ENCODE measurements at places on chromosomes 5 and 9. TPM values are rescaled to one million over a fixed set of nuclear protein-coding genes. Genes with fewer than 3 reads are reported as not detected.

GRCh38 chr9:19480345-19480744 is 71.5 kb downstream of the ACER2 start:
- peaks cover 2% of the 10 kb centered on the region for H3K4me1 ChIP-seq
- H3K4me3 ChIP-seq = no peak overlapping the region
- no peak overlapping the region for H3K27ac ChIP-seq
- no peaks in the 10 kb centered on the region for H3K36me3 ChIP-seq
- peaks cover 3% of the 10 kb centered on the region for H3K27me3 ChIP-seq

DNA sequence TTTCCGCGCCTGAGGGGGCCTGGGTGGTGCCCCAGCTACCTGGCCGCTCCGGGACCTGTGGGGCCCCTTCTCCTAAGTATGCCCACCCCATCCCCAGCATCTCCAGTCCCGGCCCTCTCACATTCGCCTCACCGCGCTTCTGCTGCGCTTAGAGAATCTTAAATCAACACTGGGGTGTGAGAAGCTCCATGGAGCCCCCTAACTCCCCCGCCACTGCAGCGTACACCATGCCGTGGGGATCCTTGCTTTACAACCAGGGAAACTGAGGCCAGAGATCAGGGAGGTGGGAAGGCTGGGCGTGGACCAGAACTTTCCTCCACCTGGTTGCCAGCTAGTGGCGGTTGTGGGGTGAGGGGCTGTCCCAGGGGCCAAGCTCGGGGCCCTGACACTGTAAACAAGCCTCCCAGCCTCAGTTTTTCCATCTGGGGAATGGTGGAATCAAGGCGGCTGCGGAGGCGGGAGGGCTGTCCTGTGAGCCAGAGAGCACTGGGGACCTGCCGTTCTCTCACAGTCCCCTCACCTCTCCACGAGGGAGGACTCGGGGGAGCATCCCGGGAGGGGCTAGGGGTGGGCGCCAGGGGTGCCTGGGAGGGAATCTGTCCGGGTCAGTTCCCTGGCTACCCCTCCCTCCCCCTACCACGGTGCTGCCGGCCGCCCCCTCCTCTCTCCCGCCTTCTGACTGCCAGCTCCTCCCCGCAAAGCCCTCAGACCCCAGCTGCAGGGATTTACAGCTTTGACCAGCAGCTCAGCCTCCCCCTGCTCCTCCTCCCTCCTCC is 161.2 kb downstream of the C9orf50 start:
- H3K36me3 ChIP-seq = no peaks in the 10 kb centered on the region
- no peak overlapping the region for H3K4me3 ChIP-seq
- no peak overlapping the region for H3K27ac ChIP-seq
- no peak for DNase-seq
- H3K4me1 ChIP-seq = peaks cover 12% of the 10 kb centered on the region

GRCh38 chr5:149011084-149011483 is 51.8 kb downstream of the SH3TC2 start:
- H3K27me3 ChIP-seq = no peaks in the 10 kb centered on the region
- H3K27ac ChIP-seq = no peak overlapping the region
- H3K36me3 ChIP-seq = no peaks in the 10 kb centered on the region
- DNase-seq = no peak

DNA sequence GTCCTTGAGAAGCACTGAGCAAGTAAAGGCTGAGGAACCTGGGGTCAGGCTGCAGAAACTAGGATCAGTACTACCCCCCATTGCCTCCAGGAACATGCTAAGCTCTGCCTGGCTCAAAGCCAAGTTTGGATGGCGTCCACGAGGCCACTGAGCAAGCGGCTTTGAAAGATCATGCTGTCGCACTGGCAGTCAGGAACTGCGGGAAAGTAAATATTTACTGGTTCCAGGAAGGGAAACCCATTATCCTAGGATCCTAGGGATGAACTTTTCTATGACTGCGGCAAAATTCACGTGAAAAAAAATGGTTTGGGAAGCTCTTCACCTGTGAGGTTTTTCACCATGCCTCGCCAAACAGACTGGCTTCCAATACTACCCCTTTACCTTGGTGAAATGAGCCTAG is 75.3 kb upstream of the PJA2 start:
- H3K27me3 ChIP-seq = peaks cover 1% of the 10 kb centered on the region
- peak; percentile 50 for DNase-seq
- no peak overlapping the region for H3K27ac ChIP-seq
- peaks cover 36% of the 10 kb centered on the region for H3K4me1 ChIP-seq

DNA sequence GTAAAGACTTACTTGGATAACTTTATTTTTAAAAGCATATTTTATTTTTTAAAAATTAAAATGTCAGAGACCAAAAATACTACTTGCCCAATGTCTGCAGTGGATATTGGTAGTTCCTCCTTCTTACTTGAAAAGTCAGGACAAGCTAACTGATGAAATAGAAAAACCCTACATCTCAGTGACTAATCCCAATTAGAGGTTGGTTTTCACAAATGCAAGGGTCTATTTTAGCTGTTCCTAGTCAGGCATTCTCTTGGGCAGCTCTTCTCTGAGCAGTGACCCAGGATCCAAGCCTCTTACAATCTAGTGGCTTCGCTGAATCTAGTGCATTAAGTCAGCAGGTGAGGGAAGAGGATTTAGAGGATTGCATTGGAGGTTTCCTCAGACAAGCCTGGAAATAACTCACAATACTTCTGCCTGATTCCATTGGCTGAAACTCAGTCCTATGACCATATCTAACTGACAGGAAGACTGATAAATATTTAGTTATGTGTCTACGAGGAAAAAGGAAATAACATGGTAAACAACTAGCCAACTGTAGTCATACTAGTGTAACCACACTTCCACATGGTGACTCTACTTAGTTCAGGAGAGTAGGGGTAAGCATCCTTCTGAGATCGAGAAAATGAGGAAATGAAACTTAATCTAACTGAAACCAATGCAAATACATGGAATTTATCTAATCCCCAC is 34.2 kb upstream of the MIER3 start:
- H3K36me3 ChIP-seq = no peaks in the 10 kb centered on the region
- no peak for DNase-seq
- no peak overlapping the region for H3K27ac ChIP-seq
- H3K4me1 ChIP-seq = peaks cover 5% of the 10 kb centered on the region
- no peak overlapping the region for H3K4me3 ChIP-seq

- H3K36me3 ChIP-seq = no peaks in the 10 kb centered on the region
- DNase-seq = no peak
- no peak overlapping the region for H3K27ac ChIP-seq
- H3K27me3 ChIP-seq = no peaks in the 10 kb centered on the region
- peaks cover 15% of the 10 kb centered on the region for H3K4me1 ChIP-seq
- H3K4me3 ChIP-seq = no peak overlapping the region
Measured at GRCh38 chr5:35203403-35203802, 26.9 kb downstream of the PRLR start.

- H3K27me3 ChIP-seq = no peaks in the 10 kb centered on the region
- no peak for DNase-seq
- no peak overlapping the region for H3K27ac ChIP-seq
- no peak overlapping the region for H3K4me3 ChIP-seq
- no peaks in the 10 kb centered on the region for H3K36me3 ChIP-seq
- no peaks in the 10 kb centered on the region for H3K4me1 ChIP-seq
Measured at GRCh38 chr9:88706193-88707113, 171.5 kb downstream of the NXNL2 start.

- peak; percentile 57 for DNase-seq
- H3K27me3 ChIP-seq = peaks cover 14% of the 10 kb centered on the region
- H3K4me1 ChIP-seq = peaks cover 28% of the 10 kb centered on the region
- H3K36me3 ChIP-seq = peaks cover 3% of the 10 kb centered on the region
Measured at GRCh38 chr9:92141144-92142129, 26.2 kb upstream of the SPTLC1 start.

DNA sequence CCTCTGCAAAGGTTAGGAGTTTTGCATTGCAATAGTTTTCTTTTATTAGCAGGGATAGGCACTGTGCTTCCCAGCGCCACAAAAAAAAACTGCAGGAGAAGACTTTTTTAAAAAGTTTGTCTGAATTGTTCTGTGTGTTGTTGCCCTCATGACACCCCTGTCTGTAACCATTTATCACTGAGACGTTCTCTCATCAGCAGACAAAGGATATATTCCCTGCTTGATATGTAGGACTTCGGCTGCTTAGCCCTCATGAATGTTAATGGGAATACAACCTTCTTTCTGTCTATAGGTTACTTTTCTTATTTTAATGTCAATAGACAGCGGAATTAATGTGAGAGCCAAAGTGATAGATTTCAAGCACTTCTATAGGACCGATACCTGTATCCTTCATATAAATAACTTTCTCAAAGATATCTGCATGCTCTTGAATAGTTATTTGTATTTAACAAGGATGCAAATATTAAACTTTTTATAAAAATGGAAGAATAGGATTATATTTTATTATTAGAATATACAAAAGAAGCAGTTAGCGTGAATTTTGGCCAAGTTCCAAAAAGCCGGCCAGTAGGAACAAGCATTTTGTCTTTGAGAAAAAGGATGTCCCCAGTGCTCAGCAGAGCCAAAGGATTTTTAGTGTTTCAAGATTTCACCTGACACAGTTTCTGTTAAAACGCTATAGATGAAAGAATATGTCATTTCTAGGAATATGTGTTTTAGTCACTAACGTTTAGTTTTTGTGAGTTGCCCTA is 1.5 kb upstream of the LYSMD3 start:
- peaks cover 4% of the 10 kb centered on the region for H3K36me3 ChIP-seq
- peaks cover 7% of the 10 kb centered on the region for H3K27me3 ChIP-seq
- H3K27ac ChIP-seq = no peak overlapping the region
- no peak overlapping the region for H3K4me3 ChIP-seq
- H3K4me1 ChIP-seq = peaks cover 21% of the 10 kb centered on the region

DNA sequence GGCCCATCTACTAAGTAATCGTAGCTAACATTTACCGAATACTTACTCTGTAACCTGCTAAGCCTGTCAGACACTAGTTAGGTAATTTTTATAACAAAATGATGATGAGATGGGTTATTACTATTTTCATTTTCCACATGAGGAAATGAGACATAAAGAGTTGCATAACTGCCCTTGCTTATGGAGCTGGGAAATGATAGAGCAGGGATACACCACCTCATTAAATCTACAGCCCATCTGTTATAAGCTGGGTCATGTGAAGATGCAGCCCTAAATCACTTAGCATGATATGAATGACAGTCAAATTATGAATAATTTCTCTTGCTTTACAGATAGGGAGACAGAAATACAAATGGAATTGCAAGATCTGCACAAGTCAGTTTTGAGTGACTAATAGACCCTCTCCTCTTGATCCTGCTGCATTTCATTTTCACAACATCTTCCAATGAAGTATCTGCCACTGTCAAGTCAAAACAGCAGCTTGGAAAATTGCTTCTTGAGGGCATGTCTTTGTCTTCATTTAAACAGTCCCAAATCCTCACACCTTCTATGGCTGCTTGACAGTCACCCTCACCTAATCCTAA is 364.7 kb downstream of the PRELID2 start:
- no peaks in the 10 kb centered on the region for H3K4me1 ChIP-seq
- no peaks in the 10 kb centered on the region for H3K27me3 ChIP-seq
- no peaks in the 10 kb centered on the region for H3K36me3 ChIP-seq
- no peak overlapping the region for H3K27ac ChIP-seq
- no peak overlapping the region for H3K4me3 ChIP-seq

GRCh38 chr5:123835421-123835820 is 323.4 kb downstream of the CSNK1G3 start:
- no peak for DNase-seq
- H3K27me3 ChIP-seq = no peaks in the 10 kb centered on the region
- no peaks in the 10 kb centered on the region for H3K36me3 ChIP-seq

- H3K4me3 ChIP-seq = no peak overlapping the region
- peaks cover 14% of the 10 kb centered on the region for H3K27me3 ChIP-seq
- no peaks in the 10 kb centered on the region for H3K36me3 ChIP-seq
Measured at GRCh38 chr9:136516191-136516654, 29.6 kb downstream of the NOTCH1 start.

- H3K4me3 ChIP-seq = no peak overlapping the region
- no peak for DNase-seq
- no peaks in the 10 kb centered on the region for H3K27me3 ChIP-seq
- H3K27ac ChIP-seq = no peak overlapping the region
- peaks cover 10% of the 10 kb centered on the region for H3K4me1 ChIP-seq
- peaks cover 4% of the 10 kb centered on the region for H3K36me3 ChIP-seq
Measured at GRCh38 chr5:175920231-175920811, 47.8 kb downstream of the THOC3 start.

- H3K4me1 ChIP-seq = no peaks in the 10 kb centered on the region
- no peak overlapping the region for H3K4me3 ChIP-seq
- DNase-seq = no peak
- peaks cover 12% of the 10 kb centered on the region for H3K36me3 ChIP-seq
Measured at GRCh38 chr5:855771-856530, 5.2 kb upstream of the ZDHHC11 start.

- H3K4me3 ChIP-seq = no peak overlapping the region
- no peaks in the 10 kb centered on the region for H3K4me1 ChIP-seq
- H3K36me3 ChIP-seq = no peaks in the 10 kb centered on the region
- no peaks in the 10 kb centered on the region for H3K27me3 ChIP-seq
- DNase-seq = no peak
Measured at GRCh38 chr9:70192707-70193106, 66.1 kb upstream of the SMC5 start.

GRCh38 chr5:151128817-151129216 is 28.8 kb downstream of the ANXA6 start:
- peaks cover 25% of the 10 kb centered on the region for H3K4me1 ChIP-seq
- H3K27ac ChIP-seq = no peak overlapping the region
- H3K36me3 ChIP-seq = peaks cover 65% of the 10 kb centered on the region

DNA sequence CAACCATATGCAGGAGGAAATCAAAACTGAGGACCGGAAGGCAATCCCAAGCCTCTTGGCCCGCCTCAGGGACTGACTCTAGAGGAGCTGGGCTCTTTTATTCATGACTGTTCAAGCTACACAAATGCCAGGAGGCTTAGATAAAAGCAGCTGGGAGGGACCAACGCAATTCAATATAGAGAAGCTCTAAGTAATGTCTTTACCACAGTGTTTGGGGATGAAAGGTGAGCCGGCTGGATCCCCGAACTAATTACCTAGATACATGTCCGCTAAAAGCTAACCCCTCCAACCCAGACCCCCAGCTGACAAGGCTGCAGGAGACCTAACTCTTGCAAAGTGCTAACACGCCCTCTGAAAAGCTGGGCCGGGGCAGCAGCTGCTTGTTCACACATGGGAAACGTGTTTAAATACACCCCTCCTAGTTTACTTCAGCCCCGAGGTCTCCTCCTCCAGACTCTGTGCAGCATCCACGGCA is 67.5 kb downstream of the TLE1 start:
- no peaks in the 10 kb centered on the region for H3K27me3 ChIP-seq
- H3K4me3 ChIP-seq = no peak overlapping the region
- H3K27ac ChIP-seq = peak overlapping the region; percentile 65
- DNase-seq = no peak
- peaks cover 27% of the 10 kb centered on the region for H3K36me3 ChIP-seq

GRCh38 chr5:116600876-116601275 is 26.3 kb upstream of the SEMA6A start:
- H3K27me3 ChIP-seq = no peaks in the 10 kb centered on the region
- H3K27ac ChIP-seq = no peak overlapping the region
- no peak for DNase-seq
- H3K4me1 ChIP-seq = peaks cover 28% of the 10 kb centered on the region

LHX6 gene
- 6.0 TPM for total RNA-seq

MBLAC2 gene
- 3.8 TPM for total RNA-seq

GRXCR2 gene
- not detected for total RNA-seq

NTRK2 gene
- not detected for total RNA-seq

MOB3B gene
- total RNA-seq = 6.4 TPM

IFNA21 gene
- not detected for total RNA-seq

FAM81B gene
- total RNA-seq = 1.2 TPM
